ENCODE measurements at places on chromosomes 2 and 18.
A peak's percentile ranks its signal among the peaks of the same experiment; 100 is the strongest.

- DNase-seq, result peak; percentile 26
Observed at GRCh38 chr2:189287982-189288521, 108.5 kb upstream of the COL5A2 start.

DNA sequence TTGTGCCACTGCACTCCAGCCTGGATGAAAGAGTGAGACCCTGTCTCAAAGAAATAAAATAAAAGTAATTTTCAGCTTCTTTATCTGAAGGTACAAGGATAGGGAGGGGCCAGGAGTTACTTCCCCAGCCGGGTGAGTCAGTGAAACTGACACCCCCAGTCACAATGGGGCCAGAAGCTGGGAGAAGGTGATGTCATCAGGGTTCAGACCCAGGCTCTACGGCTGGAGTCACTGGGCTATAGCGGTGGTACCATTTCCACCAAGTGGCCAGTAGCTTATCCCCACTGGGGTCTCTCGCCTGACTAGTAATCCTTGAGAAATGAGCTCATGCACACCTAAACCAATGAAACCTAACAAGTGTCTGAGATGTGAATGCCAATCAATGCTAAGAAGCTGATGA lies 107.9 kb downstream of the ALPK2 start:
- no peak for DNase-seq

GRCh38 chr2:162885281-162886070 lies 46.9 kb upstream of the KCNH7 start:
- no peak for DNase-seq

GRCh38 chr2:132583666-132584360 lies 86.2 kb downstream of the LYPD1 start:
- DNase-seq, result no peak

- no peak for DNase-seq
Observed at GRCh38 chr2:102262216-102263129, 48.9 kb upstream of the IL1RL1 start.

DNA sequence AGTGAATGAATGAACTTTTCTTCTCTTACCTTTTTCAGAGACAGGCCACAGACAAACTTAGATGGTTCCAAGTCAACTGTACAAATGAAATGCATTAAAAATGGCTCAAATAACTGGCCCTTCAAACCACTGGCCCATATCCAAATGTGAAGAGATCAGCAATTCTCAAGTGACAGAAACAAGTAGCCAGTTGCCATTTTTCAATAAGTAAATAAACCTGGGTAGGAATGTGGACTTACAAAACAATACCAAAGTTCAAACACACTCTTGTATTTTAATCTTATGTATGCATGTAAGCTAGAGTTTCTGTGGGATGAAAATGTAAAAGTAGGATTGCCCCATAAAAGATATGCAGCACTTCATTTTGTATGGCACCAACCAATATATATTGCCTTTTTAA lies 129.2 kb downstream of the MEP1B start:
- no peak for DNase-seq

DNA sequence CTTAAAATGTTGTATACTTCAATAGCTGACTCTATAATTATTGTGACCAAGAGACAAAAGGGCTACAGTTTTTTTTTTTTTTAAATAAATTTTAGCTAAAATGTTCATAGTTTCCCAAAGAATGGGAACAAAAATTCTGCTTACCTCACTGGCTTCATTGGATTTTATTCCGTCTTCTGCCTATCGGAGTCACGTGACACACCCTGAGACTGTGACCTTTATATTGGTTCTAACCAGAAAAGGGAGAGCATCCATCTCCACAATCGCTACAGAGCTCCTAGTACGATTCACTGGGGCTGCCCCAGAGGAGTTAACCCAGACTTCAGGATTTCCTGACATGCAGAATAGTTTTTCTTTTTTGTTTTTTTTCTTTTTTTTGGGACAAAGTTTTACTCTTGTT lies 203.6 kb upstream of the SLC35G4 start:
- no peak for DNase-seq

- no peak for DNase-seq
Observed at GRCh38 chr18:62460851-62461300, 61.9 kb upstream of the ZCCHC2 start.

DNA sequence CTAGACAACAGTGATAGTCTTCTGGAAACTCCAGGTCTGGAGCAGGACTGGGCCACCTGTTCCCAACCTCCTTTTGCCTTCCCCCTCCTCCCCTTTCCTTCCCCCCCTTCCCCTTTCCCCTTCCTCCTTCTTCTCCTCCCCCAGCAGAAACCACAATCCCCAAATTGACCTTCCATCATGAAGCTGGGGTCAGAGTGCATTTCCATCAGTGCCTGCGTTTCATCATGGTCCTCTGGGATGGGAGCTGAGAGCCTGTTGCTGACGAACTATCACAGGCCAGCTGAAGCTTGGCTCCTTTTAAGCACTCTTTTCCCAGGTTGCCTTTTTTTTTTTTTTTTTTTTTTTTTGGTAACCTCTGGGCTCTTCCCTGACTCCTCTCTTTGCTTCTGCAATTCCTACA lies 52.6 kb upstream of the SMAD2 start:
- no peak for DNase-seq

- no peak for DNase-seq
Observed at GRCh38 chr2:179218848-179219594, 45.6 kb downstream of the SESTD1 start.

- DNase-seq, result no peak
Observed at GRCh38 chr2:102166189-102166845, 20.5 kb upstream of the IL1RL2 start.

GRCh38 chr2:41998186-41999127 lies 49.4 kb upstream of the PKDCC start:
- no peak for DNase-seq

DNA sequence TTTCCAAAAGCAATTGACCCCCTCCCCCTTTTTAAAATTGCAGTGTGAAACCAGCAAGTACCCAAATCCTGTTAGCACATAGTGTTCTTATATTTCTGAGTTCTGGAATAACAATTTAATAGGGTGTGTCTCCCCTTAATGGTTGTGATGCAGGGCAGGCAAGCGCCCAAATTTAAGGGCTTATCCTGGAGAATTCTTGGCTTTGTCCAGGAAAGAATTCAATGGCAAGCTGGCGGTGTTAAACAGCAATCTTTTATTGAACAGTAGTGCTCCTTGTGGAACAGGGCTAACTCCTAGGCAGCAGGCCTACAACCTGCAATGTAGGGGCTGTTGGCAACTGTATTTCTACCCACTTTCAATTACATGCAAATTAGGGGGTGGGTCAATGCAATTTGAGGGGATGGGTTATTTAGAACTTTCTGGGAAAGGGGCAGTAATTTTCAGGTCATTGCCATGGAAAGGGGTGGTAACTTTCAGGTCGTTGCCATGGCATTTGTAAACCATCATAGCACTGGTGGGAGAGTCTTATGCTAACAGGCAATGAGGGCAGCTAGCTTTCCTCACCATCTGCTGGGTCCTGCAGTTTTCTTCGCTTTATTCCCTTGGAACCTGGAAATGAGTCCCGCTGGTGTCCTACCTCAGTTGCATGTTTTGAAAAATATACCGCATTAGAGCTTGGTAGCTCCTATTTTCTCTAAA lies 149.0 kb upstream of the KCTD1 start:
- DNase-seq, result no peak

GRCh38 chr18:62766266-62766665 lies 50.9 kb downstream of the PHLPP1 start:
- no peak for DNase-seq

DNA sequence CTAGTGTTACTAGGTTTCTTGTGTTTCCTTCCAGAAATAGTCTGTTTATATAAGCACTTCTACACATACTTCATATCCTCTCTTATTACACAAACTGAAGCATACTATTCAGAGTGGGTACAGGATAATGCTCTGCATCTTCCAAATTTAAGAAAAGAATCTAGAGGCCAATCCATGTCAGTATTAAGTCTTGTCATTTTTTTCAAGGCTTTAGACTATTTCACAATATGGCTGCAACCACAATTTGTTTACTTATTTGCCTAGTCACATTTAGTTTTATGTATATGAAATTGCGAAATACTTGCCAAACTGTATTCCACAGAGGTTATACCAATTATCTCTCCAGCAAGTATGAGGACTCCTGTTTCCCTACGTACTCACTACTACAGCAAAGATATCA lies 27.9 kb downstream of the IWS1 start:
- DNase-seq, result no peak

DNA sequence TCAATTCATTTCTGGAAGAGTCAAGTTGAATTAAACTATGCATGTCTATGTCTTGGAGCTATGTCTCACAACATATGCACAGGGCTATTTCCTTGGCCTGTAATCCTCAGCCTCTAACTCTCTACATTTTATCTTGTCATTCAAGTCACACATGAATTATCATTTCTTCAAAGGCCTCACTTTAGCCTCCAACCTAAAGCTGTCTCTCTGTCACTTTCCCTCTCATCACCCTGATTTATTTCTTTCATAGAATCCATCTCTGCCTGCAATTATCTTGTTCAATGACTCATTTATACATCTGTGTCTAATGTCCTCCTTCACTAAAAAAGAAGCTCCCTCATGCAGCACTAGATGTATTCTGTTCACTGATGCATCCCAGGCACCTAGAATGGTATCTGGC lies 614.2 kb upstream of the REG3G start:
- no peak for DNase-seq

- DNase-seq, result no peak
Observed at GRCh38 chr2:102514061-102514785, 41.2 kb downstream of the SLC9A4 start.

GRCh38 chr2:159322419-159322818 lies 35.9 kb upstream of the WDSUB1 start:
- DNase-seq, result no peak

GRCh38 chr2:19195661-19196060 lies 162.8 kb downstream of the OSR1 start:
- no peak for DNase-seq

GRCh38 chr2:189060096-189060642 lies 86.0 kb downstream of the COL3A1 start:
- DNase-seq, result no peak

- DNase-seq, result no peak
Observed at GRCh38 chr2:158723921-158724802, 71.0 kb upstream of the DAPL1 start.

DNA sequence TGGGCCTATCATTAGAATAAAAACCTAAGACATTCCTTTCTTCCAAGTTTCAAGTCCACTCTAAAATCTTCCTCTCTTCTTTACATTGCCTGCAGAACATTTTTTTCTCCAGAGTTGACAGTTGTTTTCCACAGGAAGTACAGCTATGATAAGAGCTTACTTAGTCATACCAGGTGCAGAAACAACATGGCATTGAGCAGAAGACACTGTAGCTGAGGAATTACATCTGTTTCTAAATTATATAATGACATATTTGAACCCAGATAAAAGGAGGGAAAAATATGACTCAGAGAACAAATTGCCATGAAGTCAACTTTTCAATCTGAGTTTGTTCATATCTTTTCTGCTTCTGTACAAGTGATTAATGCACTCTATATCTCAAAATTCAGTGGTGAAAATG lies 30.2 kb downstream of the CMPK2 start:
- DNase-seq, result no peak

GRCh38 chr2:135150725-135151124 lies 98.6 kb downstream of the RAB3GAP1 start:
- DNase-seq, result no peak

DNA sequence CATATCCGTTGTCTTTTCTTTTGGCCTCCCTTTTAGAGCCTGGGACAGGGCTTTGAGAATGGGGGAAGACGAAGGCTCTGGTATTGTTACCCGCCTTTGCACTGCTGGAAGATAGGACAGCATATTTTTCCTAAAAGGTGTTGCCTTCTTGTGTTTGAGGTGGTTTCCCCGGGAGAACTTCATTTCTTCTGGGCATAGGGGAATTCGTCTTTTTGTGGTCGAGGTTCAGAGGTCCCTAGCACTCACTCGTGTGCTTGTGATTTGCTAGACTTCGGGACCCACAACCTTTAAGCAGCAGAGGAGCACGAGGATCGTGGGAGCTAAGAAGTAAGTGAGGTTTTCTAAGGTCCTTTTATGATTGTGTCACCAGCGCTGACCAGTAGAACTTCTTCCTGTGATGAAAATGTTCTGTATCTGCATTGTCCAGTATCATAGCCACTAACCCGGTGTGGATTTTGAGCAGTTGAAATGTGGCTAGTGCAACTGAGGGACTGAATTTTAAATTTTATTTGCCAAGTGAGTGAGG lies 611 bp downstream of the ZNF512 start:
- DNase-seq, result no peak

DNA sequence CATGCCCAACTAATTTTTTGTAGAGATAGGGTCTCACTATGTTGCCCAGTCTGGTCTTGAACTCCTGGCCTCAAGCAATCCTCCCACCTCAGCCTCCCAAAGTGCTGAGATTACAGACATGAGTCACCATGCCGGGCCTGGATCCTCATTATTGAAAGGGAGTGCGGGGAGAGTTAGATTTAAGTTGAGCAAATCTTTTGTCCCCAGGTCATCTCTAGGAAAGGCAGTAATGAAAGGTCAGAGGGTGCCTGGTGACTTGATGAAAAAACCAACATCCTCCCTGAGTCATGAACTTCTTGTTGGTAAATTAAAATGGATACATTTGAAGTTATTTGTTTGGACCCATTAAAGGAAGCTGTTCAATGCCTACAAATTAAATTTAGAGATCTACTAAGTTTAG lies 25.1 kb downstream of the STAT4 start:
- no peak for DNase-seq

DNA sequence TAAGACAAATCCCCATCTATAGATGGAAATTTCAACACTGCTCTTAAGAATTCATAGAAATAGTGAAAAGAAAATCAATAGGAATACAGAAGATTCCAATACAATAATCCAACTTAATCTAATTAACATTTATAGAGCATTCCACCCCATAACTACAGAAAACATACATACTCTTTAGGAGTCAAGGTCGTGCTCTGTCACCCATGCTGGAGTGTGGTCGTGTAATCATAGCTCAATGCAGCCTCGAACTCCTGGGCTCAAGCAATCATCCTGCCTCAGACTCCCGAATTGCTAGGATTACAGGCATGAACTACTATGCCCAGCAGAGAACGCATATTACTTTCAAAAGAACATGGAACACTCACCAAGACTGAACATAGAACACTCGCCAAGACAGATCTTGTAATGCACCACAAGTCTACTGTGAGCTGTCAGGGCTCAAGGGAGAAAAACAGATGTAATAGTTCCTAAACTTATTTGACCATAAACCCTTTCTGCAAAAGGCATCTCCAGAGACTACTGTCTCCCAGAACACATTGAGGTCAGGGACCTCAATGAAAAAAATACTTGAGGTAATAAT lies 14.1 kb downstream of the MEMO1 start:
- no peak for DNase-seq

Data from NCI-H1048 (cell line).